Left ventricle myocardium superior (tissue), 1 donor: ENCODE measurements at places on chromosomes 1 and 21. TPM values are rescaled to one million over a fixed set of nuclear protein-coding genes. Genes with fewer than 3 reads are reported as not detected.
A peak's percentile ranks its signal among the peaks of the same experiment; 100 is the strongest.

GRCh38 chr1:234643850-234644134 lies 33.8 kb upstream of the IRF2BP2 start:
- DNase-seq: no peak

GRCh38 chr1:24619376-24619775 lies 23.7 kb upstream of the SRRM1 start:
- DNase-seq: no peak

- peak; percentile 45 for DNase-seq
These were observed 172.7 kb downstream of the TPR start for GRCh38 chr1:186202271-186202764.

- no peak for DNase-seq
These were observed 84.5 kb downstream of the ATP6V1G3 start for GRCh38 chr1:198455966-198456365.

DNA sequence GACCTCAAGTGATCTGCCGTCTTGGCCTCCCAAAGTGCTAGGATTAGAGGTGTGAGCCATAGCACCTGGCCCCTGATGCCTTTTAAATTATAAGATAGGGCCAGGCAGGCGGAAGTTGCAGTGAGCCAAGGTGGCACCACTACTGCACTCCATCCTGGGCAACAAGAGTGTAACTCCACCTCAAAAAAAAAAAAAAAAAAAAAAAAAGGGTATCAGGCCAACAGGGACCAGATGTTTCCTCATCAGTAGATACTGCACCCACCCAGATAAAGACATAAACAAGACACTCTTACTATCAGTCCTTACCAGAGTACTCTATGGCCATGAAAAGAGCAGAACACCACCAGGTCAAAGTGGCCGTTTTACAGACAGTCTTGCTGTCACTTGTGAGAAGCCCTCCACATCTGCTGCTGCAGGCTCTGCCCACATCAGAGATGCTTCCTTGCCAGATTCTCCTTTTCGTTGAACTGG lies 3.3 kb downstream of the C21orf58 start:
- DNase-seq: no peak

HCRTR1 gene
- 0.67 TPM for total RNA-seq

METTL13 gene
- 18.8 TPM for total RNA-seq

TMCO4 gene
- total RNA-seq: 8.9 TPM

FMO1 gene
- total RNA-seq: 0.59 TPM

RHOU gene
- total RNA-seq: 4.4 TPM

FMO2 gene
- total RNA-seq: 53.5 TPM

PGLYRP4 gene
- total RNA-seq: not detected

PATJ gene
- total RNA-seq: 125 TPM
